ENCODE measurements at places on chromosomes 7 and 10.

DNA sequence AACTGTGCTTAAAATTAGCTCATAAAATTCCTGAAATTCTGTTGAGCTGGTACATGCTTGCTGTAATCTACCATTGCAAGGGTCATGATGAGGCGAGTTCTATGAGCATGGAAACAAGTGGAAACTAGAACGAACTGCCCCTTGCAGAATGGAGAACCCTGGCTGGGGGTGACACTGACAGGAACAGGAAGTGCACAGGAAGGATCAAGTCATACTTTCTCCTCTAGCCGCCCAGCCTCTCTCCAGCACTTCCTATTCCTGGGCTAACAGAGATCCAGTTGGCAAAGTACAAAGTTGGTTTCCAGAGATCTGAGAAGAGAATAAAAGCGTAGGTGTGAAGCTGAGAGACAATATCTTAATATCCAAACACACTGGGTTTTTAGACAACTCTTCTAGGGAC, 414.2 kb upstream of the PODXL start:
- DNase-seq = no peak

DNA sequence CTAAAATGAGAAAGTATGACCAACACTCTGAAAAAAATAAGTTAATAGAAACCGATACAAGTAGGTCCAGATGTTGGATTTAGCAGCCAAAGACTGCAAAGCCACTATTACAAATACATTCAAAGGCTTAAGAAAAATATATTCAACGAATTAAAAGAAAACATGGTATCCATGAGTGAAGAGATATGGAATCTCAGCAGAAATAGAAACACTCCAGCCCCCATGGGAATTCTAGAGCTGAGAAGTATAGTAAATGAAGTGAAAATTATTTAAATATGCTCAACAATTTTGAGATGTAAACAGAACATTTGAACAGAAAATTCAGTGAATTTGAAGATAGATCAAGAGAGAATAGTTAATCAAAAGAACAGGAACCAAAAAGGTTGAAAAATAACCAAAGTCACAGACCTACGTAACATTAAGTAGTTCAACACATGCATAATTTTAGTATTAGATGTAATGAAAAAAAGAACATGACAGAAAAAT, 72.0 kb upstream of the WIPF3 start:
- no peak for DNase-seq

DNA sequence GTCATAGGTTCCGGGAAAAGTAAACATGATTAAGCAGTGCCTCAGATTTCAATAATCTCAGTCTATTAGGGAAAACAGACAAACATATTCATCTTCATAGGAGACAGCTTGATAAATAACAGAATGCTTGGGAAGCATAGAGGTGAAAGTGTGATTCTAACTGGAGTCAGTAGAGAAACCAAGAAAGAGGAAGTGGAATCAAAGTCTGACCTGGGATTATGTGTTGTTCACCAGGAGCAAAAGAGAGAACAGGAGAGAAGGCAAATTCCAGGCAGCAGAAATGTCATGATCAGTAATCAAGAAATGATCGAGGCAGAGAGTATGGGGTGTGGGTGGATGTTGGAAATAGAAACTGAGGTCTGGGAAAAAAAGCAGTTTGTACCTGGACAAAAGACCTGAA, 43.7 kb downstream of the DGKB start:
- DNase-seq = no peak

DNA sequence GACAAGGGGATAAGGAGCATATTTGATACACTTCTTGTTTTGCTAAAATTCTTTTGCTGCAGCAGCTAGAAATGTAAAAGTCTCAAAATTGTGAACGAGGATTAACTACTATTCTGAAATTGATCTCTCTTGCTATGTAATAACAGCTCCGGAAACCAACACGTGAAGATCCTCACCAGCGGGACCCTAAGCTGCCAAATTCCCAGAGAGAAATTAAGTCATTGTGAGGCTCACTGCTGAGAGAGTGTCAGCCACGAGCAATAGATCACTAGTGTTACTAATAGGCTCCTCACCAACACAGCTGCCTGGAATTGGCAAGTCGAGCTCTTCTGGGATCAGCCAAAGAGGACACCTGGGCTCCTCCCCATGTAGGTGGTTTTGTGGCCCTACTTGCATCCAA, 5.6 kb upstream of the VWA2 start:
- DNase-seq = no peak

- DNase-seq = no peak
Observed at GRCh38 chr10:50538555-50539398, 85.0 kb downstream of the SGMS1 start.

DNA sequence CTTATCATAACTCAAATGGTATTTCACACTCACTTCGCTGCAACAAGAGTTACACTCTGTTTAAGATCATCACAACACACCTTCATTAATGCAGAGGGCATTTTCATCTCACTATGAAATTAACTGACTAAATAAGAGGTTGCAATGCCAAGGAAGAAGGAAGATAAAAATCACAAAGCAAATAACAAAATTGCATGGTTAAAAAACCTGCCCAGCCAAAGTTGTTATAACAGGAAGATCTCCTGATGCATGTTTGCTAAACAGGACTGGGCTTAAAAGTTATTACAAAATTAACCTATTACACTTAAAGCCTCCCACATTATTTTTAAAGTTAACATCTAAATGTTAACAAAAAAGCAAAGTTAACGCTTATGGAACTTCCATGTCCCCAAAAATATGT, 11.8 kb downstream of the FAM13C start:
- DNase-seq = no peak

DNA sequence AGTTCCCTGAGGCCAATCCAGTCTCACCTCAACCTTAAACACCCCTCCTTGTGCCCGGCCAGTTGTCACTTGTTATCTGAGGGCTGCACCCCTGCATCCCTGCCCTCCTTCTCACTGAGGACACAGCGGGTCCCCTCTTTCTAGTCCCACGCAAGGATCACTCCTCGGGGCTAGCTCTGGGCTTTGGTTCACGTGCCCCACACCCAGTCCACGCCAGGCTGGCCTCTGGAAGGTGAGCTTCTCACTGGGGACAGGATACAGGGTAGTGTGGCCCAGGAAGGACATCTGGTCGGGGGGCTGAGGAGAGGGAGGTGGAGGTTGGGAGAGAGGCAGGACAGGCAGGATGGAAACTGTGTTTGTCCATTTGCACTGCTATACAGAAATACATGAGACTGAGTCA, 25.5 kb downstream of the UPP1 start:
- no peak for DNase-seq

DNA sequence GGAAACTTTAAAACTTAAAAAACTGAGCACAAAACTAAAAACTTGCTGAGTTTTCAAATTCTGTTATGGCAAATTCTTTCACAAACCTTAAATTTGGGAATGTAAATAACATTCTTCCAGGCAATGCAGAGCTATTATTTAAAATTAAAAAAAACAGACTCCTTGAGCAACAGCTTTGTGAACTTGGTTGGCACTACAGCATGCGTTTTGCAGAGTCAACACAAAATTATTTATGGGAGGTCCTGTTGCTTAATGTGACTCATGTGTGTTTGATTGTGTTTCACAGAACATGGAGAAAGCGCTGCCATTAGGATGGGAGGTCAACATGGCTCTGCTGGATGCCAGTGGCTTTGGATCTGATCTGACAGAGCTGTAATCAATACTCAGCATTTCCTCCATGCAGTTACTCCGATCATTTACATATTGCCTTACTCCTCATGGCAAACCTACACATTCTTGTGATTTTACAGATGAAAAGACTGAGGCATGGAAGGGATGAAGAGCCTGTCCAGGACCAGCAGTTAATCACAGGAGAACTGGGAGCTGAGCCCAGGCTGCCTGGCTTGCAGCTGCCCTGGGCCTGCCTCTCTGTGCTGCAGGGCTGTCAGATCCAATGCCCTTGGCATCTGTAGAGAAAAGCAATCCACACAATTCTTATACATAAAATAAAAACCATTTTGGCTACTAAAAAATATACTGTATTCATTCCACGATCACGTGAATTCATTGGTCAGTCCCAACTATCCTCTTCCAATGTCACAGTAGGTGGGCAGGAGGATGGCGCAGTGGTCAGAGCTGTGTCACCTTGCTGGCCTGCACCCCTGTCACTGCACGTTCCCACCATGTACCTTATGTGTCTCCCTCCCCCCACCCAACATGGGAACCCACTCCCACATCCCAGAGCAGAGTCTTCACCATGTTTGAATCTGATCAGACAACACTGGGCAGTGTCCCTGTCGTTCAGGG, 200.9 kb downstream of the CXCL12 start:
- DNase-seq = no peak
